Astrocyte (in vitro differentiated cells and primary cell): ENCODE measurements at places on chromosomes 7 and 10. TPM values are rescaled to one million over a fixed set of nuclear protein-coding genes. Genes with fewer than 3 reads are reported as not detected.

Gene TNS3
- 92.9 and 105 TPM in 2 replicates for total RNA-seq

Gene EPO
- not detected in 2 replicates for total RNA-seq

Gene ATG9B
- 1.8 and 2.2 TPM in 2 replicates for total RNA-seq

Gene NKX1-2
- 0.07 TPM in 1 of 2 replicates, not detected in the other for total RNA-seq

Gene FAM25A
- total RNA-seq: not detected in 2 replicates

DNA sequence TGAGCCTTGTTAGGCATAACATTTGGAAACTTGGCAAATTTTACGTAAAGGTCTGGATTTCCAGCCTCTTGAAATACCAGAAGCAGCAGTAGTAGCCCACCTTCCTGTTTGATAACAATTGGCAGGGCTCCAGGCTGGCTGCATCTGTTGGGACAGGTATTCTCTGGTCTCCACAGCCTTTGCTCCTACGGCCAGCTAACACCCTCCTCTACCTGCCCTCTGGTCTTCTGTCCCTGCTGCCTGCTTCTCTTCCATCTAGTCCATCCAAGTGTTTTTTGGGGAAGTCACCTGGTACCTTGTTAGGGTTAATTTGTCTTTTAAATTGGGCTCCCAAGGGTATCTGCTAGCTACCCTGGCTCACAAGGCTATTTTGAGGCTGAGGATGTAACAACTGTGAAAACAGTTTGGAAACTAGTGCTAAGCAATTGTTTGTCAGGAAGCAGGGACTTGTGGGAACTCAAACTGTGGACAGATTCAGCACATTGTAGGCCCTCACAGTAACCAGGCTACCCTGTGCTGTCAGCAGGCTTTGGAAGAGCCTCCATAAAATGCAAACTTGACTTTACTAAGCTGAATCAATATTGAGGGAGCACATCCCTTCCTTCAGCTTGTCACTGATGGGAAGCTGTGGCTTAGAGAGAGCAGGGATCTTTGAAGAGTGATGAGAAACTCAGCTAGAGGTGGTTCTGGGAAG, 8.5 kb downstream of the RPS24 start:
- DNase-seq: no peak

DNA sequence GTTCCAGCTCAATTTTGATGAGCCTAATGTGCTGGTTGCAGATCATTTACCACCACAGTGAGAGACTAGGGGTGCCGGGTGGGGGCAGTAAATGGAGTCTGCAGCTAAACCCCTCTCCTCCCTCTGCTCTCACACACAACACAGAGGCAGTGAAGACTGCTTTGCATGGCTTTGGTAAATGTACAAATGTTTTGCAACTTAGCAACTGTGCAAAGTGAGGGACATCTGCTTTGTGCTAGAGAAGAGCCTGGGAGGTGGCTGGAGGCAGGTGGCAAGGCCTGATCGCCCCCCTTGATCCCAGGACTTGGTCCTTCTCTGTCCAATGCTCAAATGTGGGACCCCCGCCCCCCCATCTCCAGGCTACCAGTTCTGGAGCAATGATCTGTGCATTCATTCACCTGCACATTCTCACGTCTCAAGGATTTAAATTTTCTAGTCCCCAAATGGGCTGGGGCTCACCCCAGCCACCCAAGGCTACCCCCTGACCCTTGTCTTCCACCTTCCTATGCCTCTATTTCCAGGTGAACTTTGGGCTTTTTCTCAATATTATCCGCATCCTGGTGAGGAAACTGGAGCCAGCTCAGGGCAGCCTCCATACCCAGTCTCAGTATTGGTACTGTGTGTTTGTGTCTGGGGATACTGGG, 11.6 kb downstream of the GHRHR start:
- no peak for DNase-seq

DNA sequence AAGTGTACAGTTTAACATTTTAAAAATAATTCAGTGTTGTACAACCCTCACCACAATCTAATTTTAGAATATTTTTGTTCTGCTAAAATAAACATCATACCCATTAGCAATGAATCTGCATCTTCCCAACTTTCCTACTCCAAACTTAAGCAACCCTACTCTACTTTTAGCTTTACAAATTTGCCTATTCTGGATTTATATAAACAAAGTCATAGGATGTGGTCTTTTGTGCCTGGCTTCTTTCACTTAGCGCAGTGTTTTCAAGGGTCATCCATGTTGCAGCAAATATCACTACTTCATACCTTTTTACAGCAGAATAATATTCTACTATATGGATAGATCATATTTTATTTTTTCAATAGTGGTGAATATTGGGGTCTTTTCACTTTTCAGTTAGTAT, 18.9 kb downstream of the CALML3 start:
- no peak for DNase-seq

DNA sequence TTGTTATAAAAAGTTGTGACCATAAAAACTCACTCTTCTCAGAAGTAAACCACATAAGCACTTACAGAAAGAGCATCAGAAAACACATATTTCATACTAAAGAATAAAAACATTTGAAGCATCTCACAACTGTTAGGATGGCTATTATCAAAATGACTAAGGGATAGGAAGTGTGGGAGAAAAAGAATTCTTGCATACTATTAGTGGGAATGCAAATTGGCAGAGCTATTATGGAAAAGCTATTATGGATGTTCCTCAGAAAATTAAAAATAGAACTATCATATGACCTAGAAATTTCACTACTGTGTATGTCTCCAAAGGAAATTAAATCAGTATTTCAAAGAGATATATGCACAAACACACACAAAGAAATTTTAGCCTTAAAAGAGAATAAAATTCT, 25.2 kb upstream of the POT1 start:
- DNase-seq: peak; percentile 71
